Cortex of kidney (tissue), 1 donor: ENCODE measurements at places on chromosomes 12 and 14.

DNA sequence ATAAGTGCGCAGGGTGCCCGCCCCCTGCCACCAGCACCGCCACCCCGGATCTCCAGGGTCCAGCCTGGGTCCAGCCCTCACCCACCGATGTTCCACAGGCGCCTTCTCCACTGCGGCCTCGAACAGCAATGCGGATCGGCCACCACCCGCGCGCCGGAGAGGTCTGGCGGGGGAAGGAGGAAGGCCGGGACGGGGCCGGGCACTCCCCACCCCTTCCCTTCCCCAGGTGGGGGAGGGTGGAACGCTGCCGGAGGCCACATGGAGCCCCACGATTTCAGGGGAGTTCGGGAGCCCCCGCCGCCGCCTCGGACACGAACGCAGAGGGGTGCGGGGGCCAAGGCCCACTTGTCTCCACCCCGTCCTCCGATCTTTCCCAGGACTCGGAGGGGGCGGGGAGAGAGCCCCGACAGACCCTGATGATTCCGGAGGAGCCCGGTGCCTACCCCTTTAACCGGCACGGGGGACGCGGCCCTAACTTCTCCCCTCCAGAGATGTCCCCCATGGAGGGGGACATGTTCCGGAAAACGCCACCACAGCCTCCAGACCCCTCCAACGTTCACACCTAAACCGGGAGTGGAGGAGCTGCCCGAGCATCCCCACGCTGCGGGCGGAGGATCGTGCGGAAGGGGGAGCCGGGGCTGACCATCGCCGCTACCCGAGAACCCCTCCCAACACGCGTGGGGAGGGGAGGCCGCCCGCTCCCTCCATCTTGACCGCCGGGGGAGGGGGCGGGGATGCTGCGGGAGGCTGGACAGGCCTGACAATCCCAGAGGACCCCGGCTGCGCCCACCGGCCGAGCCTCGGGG lies 1.1 kb downstream of the ATXN2 start:
- peak; percentile 9 for DNase-seq

DNA sequence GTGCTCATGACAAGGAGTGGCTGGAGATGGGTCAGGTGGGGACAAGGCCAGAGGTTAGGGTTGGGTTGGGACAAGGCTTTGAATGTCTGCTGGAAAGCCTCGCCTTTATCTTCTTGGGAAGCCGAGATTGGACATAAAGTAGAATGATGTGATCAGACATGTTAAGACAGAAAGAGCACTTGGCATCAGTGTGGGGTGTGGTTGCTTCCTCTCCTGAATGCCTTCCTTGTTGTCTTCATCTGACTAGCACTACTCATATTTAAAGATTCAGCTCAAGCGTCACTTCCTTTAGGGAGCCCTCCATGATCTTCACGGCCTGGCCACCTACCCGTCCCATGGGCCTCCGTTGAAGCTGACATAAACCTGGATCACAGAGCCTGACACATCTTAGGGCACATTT lies 14.8 kb upstream of the C12orf75 start:
- DNase-seq: no peak

GRCh38 chr12:112584266-112584722 lies 165.5 kb downstream of the PTPN11 start:
- DNase-seq: no peak

GRCh38 chr12:116376354-116377193 lies 99.1 kb upstream of the MED13L start:
- DNase-seq: no peak

DNA sequence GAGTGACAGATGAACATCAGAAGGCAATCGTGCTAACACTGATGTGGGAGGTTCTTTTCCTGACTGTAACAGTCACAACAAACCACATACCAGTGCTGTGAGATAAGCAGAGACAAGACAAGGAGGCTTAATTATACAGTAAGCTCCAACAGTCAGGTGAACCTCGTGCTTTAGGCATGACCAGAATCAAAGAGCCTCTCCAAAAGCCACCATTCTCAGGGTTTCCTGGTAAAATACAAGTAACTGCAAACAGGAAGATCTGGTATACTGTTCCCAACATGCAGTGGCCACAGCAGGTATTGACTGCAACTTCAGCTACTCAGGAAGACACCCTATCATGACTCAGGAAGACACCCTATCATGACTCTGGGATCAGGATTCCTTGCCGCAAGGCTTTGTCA lies 47.3 kb upstream of the GTF2A1 start:
- no peak for DNase-seq

DNA sequence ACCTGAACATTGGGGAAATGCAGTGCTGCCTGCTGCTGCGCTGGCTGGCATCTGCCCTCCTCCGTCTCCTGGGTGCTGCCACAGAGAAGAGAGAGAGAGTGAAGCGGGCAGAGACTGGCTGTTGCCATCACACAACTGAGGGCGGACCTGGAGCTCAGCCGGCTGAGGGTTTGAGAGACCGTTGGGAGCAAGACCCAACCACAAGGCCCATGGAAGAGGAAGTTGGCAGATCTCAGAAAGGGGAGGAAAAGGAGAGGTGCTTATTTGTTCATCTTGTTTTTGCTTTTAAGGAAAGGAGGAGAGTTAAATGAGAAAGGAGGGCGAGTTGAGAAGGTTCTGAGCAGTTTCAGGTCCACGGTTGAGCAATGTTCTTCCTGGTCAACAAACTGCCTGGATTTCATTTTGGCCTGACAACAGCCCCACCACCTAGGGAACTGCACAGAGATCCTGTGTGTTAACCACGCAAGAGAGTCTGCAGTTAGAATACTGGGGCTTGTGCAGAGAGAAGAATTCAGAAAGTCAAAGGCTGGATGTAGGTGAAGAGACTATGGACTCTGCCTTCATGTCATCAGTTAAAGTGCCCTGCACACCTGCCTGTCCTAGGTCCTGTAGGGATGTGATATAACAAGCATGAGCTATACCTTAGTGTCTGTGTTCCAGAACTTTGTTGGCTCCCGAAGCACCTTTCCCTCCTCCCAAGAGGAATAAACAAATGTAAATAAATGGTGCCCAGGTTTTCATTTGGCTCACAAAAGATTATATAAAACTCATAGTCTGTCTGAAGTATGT lies 124.6 kb downstream of the ETV6 start:
- no peak for DNase-seq
